Cortex of kidney (tissue), 1 donor: ENCODE measurements at places on chromosomes 16 and 17.

DNA sequence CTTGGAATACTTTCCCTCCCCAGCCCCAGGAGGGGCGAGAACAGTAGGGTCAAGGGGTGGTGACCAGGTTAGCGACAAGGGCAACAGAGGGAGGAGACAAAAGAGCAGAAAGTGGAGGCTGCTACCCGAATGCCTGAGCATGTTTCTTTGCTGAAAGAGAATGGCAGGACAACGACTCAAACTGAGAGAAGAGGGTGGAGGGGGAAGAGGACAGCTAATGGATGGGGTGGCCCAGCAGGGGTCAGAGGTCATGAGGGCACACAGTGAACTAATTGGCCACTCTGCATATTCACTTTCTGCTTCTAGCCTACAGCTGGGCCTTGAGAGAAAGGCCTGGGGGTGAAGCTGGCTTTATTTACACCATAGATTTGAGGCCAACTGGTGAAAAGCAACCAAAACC lies 19.1 kb upstream of the DDX52 start:
- DNase-seq: no peak

DNA sequence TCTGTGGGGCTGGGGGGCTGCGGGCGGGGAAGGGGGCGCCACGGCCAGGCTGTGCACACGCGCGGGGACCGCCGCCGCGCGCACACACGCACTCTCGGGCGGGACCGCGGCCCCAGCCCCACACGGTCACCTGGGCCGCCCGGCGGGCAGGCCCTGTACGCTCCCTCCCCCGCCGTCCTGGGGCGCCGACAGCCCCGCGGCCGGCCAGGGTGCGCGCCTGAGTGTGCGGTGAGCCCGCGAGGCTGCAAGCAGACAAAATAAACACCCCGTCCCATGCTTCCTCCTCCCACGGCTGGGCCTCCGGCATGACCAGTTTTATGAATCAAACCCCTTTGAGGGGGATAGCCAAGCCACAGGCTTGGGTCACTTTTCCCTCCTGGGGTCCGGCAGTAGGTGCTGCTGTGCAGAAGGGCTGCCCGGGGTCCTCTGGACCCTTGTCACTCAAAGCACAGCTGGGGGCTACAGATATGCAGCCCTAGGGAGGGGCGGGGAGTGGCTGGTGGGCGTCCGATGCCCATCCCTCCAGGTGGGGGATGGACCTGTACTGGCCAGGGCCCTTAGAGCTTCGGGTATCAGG lies 441 bp downstream of the VASN start:
- DNase-seq: no peak

GRCh38 chr17:80455784-80456183 lies 20.6 kb downstream of the NPTX1 start:
- DNase-seq: no peak

- DNase-seq: no peak
These were observed 1.5 kb downstream of the SNX29 start for GRCh38 chr16:11978080-11978479.

GRCh38 chr16:64346080-64346479 lies 775.8 kb downstream of the CDH11 start:
- DNase-seq: no peak

DNA sequence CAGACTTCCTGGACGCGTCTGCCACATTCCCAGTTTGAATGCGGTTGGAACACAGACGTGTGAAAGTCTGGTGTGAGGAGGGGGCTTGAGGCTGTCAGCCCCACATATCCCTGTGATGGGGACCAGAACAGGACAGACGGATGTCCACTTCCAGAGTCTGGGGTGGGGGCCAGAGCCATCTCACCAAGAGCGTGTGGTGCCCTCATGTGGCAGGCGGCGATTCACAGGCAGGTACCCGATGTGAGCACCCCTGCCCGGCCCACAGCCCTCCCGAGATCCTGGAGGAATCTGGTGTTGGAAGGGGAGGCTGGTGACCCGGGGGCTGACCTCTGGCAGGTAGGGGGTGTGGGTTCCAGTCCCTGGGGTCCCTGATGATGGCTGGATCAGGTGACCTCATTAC lies 51.5 kb downstream of the ENGASE start:
- no peak for DNase-seq

DNA sequence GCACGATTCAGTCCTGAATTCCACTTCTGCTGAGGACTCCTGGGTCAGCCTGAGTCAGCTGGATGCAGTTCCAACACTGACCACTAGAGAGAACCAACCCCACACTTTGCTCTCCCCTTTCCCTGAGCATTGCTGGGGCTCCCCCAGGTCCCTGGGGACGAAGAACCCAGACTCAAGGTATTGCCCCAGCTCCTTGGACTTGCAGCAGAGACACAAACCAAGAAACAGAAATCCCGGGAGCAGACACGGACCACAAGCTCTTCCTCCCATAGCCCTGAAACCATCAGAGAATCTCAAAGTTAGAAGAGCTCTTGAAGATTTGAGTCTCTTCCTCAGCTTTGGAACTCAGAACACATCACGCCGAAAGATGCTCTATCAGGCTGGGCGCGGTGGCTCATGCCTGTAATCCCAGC lies 678 bp upstream of the GH1 start:
- DNase-seq: no peak

DNA sequence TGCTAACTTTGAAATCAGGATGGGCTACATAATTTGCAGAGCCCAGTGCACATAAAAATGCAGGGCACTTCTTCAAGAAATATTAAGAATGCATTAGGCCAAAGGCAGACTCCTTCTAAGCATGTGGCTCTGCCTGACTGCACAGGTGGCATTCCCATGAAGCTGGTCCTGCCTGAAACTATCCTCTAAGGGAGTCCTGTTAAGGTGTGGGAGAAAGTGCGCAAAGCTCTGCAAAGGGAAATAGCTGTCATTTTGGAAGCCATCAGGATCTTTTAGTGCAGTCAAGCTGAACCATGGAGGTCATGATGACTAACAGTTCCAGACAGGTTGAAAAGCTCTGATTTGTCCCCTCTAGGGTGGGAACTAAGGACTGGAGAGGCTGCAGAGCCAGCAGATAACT lies 41.9 kb upstream of the CRHR1 start:
- DNase-seq: no peak

GRCh38 chr17:16353317-16354174 lies at the start of gene CENPV:
TSS of gene CENPV (minus strand) at chr17:16353469. CDS start at chr17:16353436, 33 bp downstream.
- DNase-seq: no peak

DNA sequence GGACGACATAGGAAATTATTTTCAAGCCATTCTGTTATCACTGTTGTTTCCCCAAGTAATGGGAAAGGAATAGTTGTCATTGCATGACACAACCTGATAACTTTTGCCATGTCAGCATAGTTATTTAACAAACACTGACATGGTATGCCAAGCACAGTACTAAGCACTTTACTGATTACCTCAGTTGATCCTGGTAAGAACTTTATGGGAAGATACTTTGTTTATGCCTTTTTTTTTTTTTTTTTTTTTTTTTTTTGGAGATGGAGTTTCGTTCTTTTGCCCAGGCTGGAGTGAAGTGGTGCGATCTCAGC lies 15.7 kb upstream of the PNPO start:
- DNase-seq: no peak

DNA sequence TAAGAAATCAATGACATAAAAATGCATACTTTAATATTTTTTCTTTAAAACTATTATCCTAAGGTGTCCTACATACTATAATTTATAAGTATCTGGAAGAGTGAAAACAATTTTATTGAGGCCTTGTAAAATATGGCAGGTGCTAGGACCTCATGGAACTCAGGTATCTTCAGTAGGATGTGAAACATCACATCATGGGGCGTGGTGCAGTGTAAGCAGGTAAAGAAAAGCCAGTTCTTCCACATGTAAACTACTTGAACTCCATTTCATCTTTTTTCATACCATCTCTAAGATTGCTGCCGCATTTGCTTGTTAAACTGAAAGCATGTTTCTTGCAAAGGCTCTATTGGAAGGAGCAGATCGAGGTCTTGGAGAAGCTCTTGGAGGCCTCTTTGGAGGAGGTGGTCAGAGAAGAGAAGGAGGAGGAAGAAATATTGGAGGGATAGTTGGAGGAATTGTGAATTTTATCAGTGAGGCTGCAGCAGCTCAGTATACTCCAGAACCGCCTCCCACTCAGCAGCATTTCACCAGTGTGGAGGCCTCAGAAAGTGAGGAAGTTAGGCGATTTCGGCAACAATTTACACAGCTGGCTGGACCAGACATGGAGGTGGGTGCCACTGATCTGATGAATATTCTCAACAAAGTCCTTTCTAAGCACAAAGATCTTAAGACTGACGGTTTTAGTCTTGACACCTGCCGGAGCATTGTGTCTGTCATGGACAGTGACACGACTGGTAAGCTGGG lies at the start of gene CAPNS2:
Gene CAPNS2, plus strand, starts transcription at position 253 of the 744 bp plus-strand sequence. Its CDS starts 73 bp downstream, at position 326.
- no peak for DNase-seq

DNA sequence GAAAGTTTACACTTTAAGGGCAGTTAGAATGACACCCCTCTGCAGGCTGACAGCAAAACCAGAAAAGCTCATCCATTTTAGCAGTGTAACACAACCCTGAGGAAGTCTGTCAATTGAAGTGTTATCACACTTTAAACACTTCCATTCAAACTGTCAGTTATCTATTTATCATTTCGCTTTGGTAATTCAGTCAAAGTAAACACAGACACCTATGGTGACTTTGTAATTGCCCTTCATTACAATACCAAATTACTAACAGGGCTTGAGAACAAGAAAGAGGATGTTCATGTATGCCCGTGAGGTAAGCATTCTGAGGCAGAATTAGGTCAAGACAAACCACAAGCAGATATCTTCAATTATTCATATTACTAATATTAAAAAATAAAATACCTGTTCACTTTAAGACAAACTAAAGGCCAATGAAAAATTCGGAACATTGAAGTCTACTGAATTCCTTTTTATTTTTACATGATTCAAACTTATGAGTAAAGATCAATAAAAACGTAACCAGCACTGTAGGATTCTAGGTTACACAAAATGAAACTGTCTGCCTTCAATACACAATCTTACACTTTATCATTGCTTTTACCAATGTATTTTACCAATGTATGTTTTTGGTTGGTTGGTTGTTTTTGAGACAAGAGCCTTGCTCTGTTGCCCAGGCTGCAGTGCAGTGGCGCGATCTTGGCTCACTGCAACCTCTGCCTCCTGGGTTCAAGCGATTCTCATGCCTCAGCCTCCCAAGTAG lies 57.1 kb downstream of the BRIP1 start:
- DNase-seq: no peak

- DNase-seq: no peak
These were observed 79.6 kb downstream of the STH start for GRCh38 chr17:46078675-46079074.

GRCh38 chr16:2001456-2002355 lies 7.9 kb downstream of the ZNF598 start:
- DNase-seq: no peak

DNA sequence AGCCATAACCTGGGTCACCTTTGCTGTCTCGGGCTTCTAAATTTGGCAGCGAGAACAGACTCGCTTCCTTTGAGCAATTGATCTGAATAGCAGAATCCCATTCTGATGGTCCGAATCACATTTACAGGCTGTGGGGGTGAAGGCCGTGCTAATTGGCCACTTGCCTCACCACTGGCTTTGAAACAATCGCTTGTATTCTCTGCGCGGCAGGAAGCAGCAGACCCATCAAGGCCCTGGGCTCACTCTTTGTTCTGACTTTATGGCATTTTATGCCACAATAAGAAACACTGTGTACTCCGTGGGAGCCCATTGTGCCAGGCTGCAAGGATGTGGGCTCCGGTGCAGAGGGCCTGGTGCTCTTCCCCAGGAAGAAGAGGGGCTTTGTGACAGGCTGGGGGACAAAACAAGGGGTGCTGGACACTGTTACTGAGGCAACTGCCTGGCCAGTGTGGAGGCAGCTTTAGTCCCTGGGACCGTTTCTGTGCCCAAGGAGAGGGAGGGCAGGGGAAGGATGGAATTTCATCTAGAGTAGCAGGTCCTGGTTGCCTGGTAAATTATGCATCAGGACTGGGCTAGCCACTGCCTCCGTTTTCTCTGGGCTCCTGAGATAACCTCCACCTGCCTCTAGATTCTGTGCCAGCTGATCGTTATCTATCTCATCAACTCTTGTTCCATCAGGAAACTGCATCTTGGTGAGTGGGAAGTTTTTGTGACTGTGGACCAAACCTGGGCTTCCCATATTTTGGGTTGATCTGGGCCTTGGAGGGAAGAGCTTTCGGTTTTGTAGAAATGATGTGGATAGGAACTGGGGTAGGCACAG lies 78.5 kb downstream of the MRC2 start:
- DNase-seq: no peak

- no peak for DNase-seq
These were observed 34.1 kb downstream of the SNX29 start for GRCh38 chr16:12010388-12011251.

GRCh38 chr16:73147958-73148357 lies 100.0 kb upstream of the ZFHX3 start:
- DNase-seq: no peak

DNA sequence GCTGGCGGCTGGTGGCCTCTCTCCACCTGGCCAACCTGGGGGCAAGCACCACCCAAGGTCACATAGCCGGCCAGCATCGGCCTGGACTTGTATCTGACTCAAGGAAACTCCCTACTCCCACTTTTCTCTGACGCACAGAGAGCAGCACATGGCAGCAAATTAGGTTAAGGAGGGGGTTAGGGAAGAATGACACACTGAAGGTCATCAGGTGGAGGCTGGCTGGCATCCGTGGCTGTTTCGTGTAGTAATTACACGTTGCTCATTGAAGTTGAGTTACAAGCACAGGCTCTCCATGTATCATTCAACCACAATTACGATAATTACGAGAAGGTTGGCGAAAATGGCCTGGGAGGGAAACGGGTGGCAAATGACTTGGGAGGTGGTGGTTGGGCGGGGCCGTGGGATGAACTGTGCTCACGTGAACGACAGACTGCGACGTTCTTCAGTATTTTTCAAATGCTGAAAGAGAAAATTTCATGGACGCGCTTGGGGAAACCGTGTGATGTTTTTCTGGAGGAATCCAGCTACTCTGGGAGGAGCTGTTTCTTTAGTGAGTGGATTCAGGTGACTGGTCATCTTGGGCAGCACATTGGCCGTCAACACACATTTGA lies 4.0 kb upstream of the METRNL start:
- no peak for DNase-seq

DNA sequence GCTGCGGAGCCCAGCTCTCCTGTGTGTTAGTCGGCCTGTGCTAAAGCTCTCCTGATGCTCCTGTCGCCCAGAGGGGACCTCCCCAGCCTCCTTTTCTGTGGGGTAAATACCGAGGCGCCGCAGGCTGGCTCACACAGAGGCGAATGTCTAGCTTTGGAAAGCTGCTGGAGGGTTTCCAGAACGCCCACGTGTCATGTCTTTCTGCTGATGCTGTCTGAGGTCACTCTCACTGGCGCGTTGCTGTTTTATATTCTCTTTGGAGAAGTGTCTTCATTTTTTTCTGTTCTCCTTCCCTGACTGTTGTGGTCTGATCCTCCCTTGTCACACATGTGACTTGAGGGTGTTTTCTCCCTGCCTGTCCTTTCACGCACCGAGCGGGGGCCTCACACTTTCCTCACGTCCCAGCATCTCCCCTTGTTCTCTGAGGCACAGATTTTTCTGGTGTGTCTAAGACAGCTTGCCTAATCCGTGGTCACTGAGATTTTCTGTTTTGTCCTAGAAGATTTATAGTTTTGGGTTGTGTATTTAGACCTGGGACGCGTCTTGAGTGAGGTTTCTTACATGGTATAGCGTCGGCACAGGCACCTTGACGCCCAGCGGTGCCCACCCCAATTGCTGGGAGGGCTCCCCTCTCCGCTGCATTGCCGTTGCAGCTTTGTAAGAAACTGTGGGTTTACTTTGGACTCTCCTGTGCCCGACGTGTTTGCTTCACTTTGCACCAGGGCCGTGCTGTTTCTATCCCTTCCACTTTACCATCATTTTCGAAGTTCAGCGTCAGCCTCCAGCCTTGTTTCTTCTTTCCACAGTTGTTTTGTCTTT lies 92.1 kb upstream of the ZNF750 start:
- no peak for DNase-seq

- DNase-seq: no peak
These were observed 168.9 kb downstream of the COPRS start for GRCh38 chr17:31690151-31690551.
